ENCODE measurements at places on chromosomes 2 and 18.

DNA sequence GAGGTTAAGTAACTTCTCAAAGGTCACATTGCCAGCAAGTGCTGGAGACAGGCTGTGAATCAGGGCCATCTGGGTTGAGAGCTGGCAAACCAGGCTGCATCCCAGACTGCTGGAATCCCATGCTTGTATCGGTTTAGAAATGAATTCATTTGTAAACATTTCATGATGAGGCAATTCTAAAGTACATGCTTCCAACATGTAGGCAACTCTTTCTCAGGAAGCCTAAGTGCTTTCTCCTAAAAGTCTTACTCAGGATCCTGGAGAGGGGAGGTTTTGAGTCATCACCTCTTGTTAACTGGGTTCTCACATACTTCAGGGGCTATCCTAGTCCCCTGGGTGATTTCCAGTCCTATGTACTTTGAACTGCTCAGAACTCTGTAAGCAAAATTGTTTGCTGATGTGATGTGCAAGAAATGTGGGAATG lies 416.5 kb downstream of the MEIS1 start:
- H3K27me3 ChIP-seq = no peaks in the 10 kb centered on the region
- H3K27ac ChIP-seq = no peak overlapping the region
- no peak for DNase-seq

DNA sequence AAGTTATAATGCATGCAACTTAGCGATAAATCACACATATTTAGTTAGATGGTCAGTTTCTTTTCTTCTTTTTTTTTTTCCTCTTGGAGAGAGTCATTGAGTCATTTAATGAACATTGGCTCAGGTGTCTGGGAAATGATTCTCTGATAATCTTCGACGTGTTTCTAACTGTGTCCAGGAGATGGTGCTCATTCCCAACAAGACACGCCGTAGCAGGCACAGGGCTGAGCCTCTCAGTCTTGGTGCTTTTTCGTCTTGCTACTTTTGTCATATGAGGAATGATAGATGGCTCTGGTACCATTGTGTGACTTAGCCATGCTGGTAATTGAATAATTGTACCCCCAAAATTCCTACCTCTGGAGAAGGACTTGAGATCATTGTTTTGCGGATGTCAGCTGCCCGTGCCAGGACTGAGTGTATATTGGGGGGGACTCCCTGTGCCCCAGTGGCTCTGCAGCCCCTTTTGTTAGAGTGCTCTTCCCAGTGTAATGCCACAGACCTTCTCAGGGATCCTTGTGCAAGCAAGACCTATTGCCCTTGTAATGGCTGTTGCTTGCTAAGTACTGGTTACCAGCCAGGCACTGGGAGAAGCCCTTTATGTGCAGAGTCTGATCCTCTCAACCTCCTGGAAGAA lies 107.6 kb upstream of the CYRIA start:
- DNase-seq = no peak
- no peaks in the 10 kb centered on the region for H3K36me3 ChIP-seq
- H3K4me1 ChIP-seq = no peaks in the 10 kb centered on the region
- no peak overlapping the region for H3K4me3 ChIP-seq

DNA sequence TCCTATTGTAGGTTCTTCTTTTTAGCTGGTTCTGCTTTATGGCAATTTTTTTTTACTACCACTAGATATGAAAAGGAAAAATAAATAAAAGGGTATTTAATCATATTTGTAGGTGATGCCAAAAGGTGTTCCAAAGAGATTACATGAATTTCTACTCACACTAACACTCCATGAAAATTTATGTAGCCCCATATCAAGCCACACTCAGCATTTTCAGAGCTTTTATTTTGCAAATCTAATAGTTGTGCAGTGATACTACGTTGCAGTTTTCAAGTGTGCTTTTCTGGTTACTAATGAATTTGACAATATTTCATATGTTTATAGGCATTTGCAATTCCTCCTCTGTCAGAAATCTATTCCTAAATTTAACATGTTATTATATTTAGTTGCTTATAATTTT lies 363.9 kb upstream of the TMEFF2 start:
- no peak for DNase-seq
- H3K4me1 ChIP-seq = no peaks in the 10 kb centered on the region
- H3K27ac ChIP-seq = no peak overlapping the region
- H3K36me3 ChIP-seq = no peaks in the 10 kb centered on the region

- H3K4me1 ChIP-seq = no peaks in the 10 kb centered on the region
- no peak for DNase-seq
- H3K4me3 ChIP-seq = no peak overlapping the region
- H3K27ac ChIP-seq = no peak overlapping the region
- no peaks in the 10 kb centered on the region for H3K27me3 ChIP-seq
Observed at GRCh38 chr18:71237641-71238040, 948.8 kb downstream of the SOCS6 start.

DNA sequence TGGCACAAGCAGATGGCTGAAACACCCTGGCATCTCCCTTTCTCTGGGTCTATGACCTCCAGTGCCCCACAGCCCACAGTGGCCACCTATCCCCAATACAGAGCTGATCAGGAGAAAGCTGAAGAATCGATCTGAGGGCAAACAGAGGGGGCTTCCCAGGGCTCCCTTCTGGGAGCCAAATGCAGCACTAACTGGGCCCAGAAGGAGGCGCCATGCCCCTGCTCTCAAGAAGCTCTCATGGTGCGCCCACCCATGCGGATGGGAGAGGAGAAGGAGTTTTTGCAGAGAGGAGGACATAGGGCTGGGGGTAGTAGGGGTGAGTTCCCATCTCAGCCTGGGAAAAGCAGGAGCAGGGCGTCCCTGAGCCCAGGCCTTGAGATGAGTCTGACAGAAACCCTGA lies 787.3 kb upstream of the RAB6C start:
- H3K36me3 ChIP-seq = no peaks in the 10 kb centered on the region
- H3K4me3 ChIP-seq = no peak overlapping the region
- H3K4me1 ChIP-seq = no peaks in the 10 kb centered on the region

DNA sequence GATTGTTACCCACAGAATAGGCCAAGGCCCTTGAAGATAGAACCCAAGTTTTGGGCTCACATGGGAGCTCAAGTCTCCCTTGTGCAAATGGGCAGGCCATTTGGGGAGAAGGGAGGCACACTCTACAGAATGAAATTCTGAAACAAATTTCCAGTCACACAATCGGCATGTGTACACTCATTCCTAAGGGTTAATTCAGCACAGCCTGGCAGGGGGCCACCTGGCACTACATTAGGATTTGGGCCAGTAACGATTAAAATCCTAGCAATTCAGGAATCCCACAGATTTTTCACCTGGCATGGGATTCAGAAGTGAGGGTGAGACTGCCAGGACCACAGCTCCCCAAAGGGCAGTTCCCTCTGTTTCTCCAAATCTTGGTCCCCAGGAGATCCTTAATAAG lies 46.4 kb downstream of the BMP10 start:
- peaks cover 17% of the 10 kb centered on the region for H3K4me1 ChIP-seq
- no peak overlapping the region for H3K27ac ChIP-seq
- H3K36me3 ChIP-seq = no peaks in the 10 kb centered on the region
- no peak for DNase-seq
- H3K27me3 ChIP-seq = no peaks in the 10 kb centered on the region

GRCh38 chr2:168835969-168836368 lies 33.5 kb downstream of the NOSTRIN start:
- H3K4me3 ChIP-seq = no peak overlapping the region
- H3K36me3 ChIP-seq = no peaks in the 10 kb centered on the region
- H3K4me1 ChIP-seq = no peaks in the 10 kb centered on the region
- DNase-seq = no peak
- H3K27me3 ChIP-seq = no peaks in the 10 kb centered on the region
- H3K27ac ChIP-seq = no peak overlapping the region

DNA sequence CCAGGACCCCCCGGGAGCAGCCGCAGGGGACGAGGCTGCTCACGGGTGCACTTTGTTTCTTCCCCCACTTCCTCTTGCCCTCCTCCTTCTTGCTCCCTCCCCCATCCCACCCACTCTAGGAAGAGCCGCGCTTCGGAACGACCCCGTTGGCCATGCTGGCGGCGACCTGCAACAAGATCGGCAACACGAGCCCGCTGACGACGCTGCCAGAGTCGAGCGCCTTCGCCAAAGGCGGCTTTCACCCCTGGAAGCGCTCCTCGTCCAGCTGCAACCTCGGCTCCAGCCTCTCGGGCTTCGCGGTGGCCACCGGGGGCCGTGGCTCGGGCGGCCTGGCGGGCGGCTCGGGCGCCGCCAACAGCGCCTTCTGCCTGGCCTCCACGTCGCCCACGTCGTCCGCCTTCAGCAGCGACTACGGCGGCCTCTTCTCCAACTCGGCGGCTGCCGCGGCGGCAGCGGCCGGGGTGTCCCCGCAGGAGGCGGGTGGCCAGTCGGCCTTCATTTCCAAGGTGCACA lies 1.3 kb downstream of the SP9 start:
- H3K36me3 ChIP-seq = no peaks in the 10 kb centered on the region
- no peak for DNase-seq
- H3K4me3 ChIP-seq = peak overlapping the region; percentile 50
- H3K27me3 ChIP-seq = peaks cover 81% of the 10 kb centered on the region
- no peak overlapping the region for H3K27ac ChIP-seq

DNA sequence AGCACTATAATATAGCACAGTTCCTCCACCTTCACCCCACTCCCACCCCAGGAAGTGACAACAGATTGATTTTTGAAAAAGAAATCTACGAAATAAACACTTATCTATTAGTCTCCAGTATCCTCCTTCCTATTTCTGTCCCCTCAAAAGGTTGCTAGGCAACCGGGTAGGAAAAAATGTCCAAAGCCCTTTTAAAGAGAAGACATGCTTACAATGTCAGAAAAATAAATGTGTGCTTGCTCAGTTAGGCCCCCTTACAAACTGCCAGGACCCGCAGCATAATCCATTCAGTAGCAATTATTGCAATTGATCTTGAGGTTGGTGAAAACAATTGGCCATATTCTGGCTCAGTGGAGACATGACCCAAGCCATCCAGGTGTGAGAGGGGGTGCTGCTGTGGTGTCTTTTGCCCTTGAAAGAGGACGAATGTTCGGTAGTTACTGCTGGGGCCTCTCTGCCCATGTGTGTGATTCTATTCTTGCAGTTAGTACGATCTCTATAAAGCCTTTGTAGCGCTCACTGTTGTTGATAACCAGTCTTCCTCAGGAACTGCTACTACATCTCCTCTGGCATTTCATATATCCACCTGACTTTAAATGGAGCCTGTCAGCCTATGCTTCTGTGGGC lies 144.3 kb downstream of the MYO3B start:
- H3K36me3 ChIP-seq = no peaks in the 10 kb centered on the region
- no peak overlapping the region for H3K27ac ChIP-seq
- no peak overlapping the region for H3K4me3 ChIP-seq
- H3K4me1 ChIP-seq = no peaks in the 10 kb centered on the region
- no peak for DNase-seq

GRCh38 chr2:168434146-168434545 lies 21.9 kb upstream of the CERS6 start:
- H3K36me3 ChIP-seq = no peaks in the 10 kb centered on the region
- no peak overlapping the region for H3K4me3 ChIP-seq
- no peak overlapping the region for H3K27ac ChIP-seq
- H3K4me1 ChIP-seq = no peaks in the 10 kb centered on the region
- H3K27me3 ChIP-seq = no peaks in the 10 kb centered on the region
- DNase-seq = no peak

GRCh38 chr2:156517419-156517818 lies 81.2 kb downstream of the GPD2 start:
- peaks cover under 1% of the 10 kb centered on the region for H3K36me3 ChIP-seq
- no peak overlapping the region for H3K4me3 ChIP-seq
- DNase-seq = no peak
- no peaks in the 10 kb centered on the region for H3K27me3 ChIP-seq
- no peak overlapping the region for H3K27ac ChIP-seq

GRCh38 chr18:46373791-46374190 lies 269.6 kb downstream of the HAUS1 start:
- H3K4me3 ChIP-seq = no peak overlapping the region
- H3K27ac ChIP-seq = no peak overlapping the region
- H3K4me1 ChIP-seq = no peaks in the 10 kb centered on the region
- H3K27me3 ChIP-seq = no peaks in the 10 kb centered on the region
- no peaks in the 10 kb centered on the region for H3K36me3 ChIP-seq

- peak within 1 kb of the TSS; percentile 78 for H3K4me3 ChIP-seq
- H3K27me3 ChIP-seq = no peaks in the 10 kb centered on the region
- DNase-seq = peak; percentile 84
- peak within 1 kb of the TSS; percentile 92 for H3K27ac ChIP-seq
- H3K36me3 ChIP-seq = no peaks in the 10 kb centered on the region
Observed at GRCh38 chr18:76822506-76823160, at the start of gene ZNF236. Gene ZNF236 (plus strand): TSS chr18:76822557. CDS start chr18:76822608, 51 bp downstream.

DNA sequence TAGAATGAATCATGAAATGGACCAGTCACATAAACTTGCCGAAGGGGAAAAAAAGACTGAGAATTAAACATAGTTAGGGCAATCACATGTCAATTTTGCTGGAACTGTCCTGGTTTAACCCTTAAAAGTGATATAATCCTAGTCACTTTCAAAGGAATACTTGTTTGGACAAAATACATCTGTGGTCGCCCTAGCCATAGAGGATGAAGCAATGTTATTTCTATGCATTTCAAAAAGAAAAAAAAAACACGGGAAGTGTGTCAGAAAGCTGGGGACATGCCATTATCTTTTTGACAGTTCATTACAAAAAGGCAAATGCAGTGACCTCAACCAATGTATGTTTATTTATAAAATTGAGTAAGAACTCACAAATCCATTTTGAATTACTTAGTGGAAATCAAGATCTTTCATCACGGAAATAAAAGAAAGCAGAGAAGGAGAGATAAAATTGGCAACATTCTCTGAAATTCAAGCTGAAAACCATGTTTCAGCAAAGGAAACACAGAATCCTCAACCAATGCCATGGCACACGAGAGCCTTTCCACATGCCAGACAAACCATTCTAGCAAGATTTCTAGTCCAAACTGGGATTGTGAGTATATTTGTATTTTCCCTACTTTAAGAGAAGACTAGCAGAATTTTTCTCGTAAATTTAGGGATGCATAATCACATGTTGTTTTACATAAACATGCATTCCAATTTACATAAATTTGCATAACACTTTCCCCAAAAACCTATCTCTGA lies 854.3 kb upstream of the ACVR2A start:
- H3K4me1 ChIP-seq = no peaks in the 10 kb centered on the region
- no peak overlapping the region for H3K4me3 ChIP-seq
- no peaks in the 10 kb centered on the region for H3K27me3 ChIP-seq
- no peaks in the 10 kb centered on the region for H3K36me3 ChIP-seq
- DNase-seq = no peak

DNA sequence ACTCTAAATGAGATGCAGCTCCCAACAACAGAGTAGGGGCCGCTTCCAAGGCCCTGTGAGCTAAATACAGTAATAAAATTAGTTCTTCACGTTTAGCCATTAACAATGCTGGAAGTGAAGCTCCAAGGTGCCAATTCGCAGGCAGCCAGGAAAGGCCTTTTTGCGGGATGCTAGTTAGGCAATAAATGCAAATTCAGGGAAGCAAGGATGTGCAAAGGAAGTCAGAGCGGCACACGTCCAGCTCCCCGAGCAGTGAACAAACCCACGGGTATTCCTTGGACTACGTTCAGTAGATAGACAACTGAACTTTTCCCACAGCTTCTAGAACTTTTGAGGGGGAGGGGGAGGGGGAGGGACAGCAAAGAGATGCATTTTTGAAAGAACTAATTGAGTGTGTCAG lies 6.9 kb downstream of the ZNF516 start:
- H3K4me3 ChIP-seq = no peak overlapping the region
- H3K27ac ChIP-seq = no peak overlapping the region
- no peaks in the 10 kb centered on the region for H3K36me3 ChIP-seq
- H3K4me1 ChIP-seq = no peaks in the 10 kb centered on the region
- no peaks in the 10 kb centered on the region for H3K27me3 ChIP-seq
